ENCODE measurements at places on chromosomes 1 and 21. TPM values are rescaled to one million over a fixed set of nuclear protein-coding genes. Genes with fewer than 3 reads are reported as not detected.

The RHOU gene
- 4.3 TPM for total RNA-seq

The PCBP3 gene
- 2.1 TPM for total RNA-seq

The CFHR1 gene
- total RNA-seq = 0.23 TPM

The MTMR11 gene
- total RNA-seq = 6.6 TPM

The SLC22A15 gene
- total RNA-seq = 0.74 TPM

The TEX38 gene
- total RNA-seq = not detected
